ENCODE measurements at places on chromosomes 1 and 21. TPM values are rescaled to one million over a fixed set of nuclear protein-coding genes. Genes with fewer than 3 reads are reported as not detected.
A peak's percentile ranks its signal among the peaks of the same experiment; 100 is the strongest.

DNA sequence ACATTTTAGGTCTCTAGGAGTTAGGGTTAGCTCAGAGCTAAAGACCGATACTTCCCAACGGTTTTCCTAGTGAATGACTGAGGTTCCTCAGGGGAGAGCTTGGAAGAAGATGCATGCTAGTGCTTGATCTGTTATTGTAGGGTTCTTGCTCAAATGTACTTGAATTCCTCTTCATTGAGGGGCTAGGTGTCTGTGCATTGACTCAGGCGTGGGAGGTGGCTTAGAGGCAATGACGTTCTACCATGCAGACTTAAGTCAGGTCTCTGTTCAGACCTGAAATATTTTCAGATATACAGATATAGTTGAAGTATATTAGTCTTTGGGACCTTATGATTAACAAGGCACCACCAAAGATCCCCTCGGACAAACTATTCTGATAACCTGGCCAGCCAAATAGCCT lies 23.5 kb downstream of the S100A10 start:
- no peak for DNase-seq

DNA sequence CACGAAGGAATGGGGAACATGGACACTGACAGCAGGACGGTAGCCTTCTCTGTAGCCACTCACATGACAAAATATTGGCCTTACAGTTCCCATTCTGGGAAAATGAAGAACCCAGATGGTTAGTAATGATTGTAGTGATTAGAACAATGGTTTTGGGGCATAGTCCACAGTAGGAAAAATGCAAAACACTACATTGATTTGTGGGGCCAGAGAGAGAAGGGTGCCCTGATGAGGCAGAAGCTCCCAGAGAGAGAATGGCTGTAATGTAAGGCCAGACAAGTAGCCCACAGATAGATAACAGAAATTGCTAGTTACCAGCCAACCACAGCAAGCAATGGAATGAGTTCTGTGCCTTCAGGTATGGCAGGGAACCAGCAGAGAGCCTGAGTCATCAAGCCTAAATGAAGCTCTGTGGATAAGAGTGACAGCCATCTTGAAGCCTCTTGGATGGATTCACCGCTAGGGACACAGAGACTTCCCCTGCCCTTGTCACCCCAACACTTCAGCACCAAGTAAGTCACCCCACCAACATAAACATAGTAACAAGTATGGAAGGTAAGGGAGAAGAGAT lies 206.1 kb downstream of the BACH1 start:
- DNase-seq, result no peak

- no peak for DNase-seq
Observed at GRCh38 chr21:22575165-22575584, 1577.0 kb downstream of the NCAM2 start.

DNA sequence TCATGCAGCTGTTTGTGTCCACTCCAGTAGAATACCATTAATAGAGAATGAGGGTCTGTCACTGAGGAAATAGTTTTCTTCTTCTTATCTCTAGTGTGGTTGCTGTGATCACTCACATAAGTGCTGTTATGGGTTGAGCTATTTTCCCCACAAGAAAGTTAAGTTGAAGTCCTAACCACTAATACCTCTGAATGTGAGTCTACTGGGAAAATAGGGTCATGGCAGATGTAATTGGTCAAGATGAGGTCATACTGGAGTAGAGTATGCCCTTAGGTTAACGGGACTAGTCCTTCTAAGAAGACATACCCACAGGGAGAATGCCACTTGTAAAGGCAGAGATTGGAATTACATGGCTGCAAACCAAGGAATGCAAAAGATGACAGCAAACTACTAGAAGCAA lies 70.5 kb upstream of the COL24A1 start:
- DNase-seq, result no peak

GRCh38 chr1:56894014-56894413 lies 39.4 kb downstream of the C8A start:
- no peak for DNase-seq

- DNase-seq, result no peak
Observed at GRCh38 chr1:16172964-16173446, 17.1 kb upstream of the EPHA2 start.

- peak; percentile 57 for DNase-seq
Observed at GRCh38 chr21:29318354-29318753, 19.6 kb downstream of the BACH1 start.

DNA sequence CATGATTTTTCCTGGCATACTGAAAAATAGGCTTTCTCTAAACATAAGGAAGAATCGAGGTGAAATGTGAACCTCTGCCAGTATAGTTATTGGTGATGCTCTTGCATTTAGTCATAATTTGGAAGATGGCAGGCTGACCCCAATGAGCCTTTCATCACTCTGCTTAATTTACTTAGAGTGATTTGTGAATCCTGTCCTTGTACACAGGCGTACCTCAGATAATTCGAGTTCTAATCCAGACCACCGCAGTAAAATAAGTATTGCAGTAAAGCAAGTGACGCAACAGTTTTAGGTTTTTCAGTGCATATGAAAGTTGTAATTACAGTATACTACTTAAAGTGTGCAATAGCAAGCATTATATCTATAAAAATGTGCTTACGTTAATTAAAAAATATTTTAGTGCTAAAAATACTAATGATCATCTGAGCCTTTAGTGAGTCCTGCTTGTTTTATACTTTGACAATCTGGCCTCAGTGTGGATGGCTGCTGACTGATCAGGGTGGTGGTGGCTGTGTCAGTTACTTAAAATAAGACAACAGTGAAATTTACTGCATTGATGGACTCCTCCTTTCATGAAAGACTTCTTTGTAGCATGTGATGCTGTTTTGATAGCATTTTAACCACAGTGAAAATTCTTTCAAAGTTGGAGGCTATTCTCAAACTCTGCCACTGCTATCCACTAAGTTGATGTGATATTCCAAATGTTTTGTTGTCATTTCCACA lies 1.7 kb downstream of the PKNOX1 start:
- DNase-seq, result no peak

Gene TBX19
- total RNA-seq, result 0.66 TPM

Gene S100A9
- total RNA-seq, result 48.6 TPM

Gene SPRR5
- total RNA-seq, result not detected

Gene UBXN10
- total RNA-seq, result 4.7 TPM

All from right cardiac atrium (tissue), 5 donors.